ENCODE measurements at places on chromosomes 2 and 18.

DNA sequence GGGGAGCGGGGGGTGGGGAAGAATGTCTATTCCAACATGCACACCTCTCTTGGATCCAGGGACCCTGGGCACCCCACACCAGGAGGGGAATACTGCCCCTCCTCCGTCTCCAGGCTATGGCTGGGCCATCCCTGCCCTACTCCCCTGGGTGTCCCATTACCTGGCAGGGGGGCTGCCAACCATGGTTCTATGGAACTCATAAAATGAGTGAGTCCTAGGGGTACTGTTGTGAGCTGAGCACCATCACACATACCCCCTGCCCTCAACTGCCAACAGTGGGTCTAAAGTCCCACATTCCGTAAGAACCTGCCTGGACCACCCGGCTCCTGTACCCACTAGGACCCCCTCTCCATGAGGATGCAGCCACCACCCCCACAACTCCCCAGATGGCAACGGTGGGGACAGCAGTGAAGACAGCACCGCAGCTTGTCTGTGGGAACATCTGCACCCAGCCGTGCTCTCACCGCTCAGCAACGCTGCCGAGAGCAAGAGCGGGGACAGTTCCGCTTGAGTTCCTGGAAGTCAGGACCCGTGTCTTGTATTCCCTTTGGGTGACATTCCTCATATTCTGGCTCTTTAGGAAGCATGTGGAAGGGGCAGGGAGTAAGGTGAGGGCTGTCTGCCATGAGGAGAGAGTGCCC is 41.5 kb downstream of the BIN1 start:
- no peak for DNase-seq

DNA sequence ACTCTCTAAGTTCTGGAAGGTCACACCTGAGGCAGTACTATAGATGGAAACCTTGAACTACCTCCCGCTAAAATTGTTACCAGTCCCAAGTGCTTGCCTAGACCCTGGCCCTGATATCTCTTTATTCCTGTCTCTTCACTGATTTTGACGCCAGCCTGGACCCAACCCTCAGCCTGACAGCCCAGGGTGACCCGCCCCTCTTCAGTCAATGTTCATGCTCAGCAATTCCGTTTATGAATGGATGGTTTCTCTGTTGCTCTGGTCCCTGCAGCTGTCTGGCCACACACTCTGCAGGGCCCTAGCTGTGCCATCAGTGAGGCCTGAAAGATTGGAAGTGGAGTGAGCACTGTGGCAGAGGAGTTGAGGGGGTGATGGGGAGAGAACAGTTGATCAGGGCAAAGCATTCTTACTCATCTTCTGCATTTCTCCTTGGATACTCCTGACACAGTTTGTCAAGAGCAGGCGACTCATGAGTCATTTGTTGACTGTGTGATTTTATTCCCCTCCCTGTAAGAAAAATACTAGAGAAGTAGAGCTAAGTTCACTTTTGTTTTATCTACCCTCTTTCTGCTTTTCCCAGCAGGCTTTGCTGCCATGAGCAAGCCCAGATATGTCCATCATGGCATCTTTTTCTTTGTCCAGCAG is 46.0 kb downstream of the NPAS2 start:
- no peak for DNase-seq

DNA sequence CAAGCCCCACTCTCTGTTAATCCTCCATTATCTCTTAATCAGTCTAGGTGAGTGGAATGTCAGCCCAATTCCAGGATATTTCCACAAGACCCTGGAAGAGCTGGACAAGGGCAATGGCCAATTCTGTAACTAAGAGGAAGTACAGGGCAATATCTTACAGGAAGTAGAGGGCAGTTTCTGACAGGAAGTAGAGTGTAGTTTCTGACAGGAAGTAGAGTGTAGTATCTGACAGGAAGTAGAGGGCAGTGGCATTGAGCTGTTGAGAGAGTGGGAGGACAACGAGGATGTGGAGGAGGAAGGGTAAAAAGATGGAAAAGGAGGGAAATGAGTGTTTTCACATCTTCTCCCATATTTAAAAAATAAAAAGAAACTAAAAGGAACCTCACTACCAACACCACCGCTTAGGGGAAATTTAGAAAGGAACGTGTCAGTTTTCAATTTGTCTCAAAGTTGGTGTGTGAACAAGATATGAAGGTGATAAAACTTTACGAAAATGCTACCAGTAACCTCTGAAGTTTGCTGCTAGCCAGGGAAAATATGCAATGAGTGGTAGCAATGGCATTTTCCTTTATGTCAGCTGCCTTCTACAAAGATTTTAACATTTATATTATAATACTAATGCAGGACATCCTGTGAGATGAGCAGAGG is 430.9 kb upstream of the HNRNPA3 start:
- no peak for DNase-seq

- no peak for DNase-seq
Measured at GRCh38 chr18:74654638-74655037, 57.0 kb downstream of the ZNF407 start.

- no peak for DNase-seq
Measured at GRCh38 chr18:54558609-54559585, 32.1 kb upstream of the DYNAP start.

- no peak for DNase-seq
Measured at GRCh38 chr2:1339388-1340140, 73.7 kb upstream of the TPO start.

- no peak for DNase-seq
Measured at GRCh38 chr2:230711224-230711623, 1.4 kb upstream of the CAB39 start.

DNA sequence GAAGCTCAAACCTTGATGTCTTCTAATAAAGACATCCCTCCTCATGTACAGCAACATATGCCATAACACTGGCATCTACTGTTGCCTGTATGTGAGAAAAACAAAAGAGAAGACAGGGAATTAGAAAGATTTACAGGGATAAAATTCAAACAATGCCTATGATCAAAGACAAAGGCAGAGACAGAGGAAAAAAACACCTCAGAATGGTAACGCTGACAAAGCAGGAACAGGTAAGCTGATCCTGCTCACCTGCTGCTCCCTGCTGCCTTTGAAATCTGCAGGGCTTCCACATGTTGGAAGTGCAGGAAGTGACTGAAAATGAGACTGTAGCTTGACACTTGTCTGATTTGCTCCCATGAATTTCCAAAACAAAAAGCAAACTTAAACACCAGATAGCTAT is 90.2 kb upstream of the DNAJC10 start:
- DNase-seq = no peak

DNA sequence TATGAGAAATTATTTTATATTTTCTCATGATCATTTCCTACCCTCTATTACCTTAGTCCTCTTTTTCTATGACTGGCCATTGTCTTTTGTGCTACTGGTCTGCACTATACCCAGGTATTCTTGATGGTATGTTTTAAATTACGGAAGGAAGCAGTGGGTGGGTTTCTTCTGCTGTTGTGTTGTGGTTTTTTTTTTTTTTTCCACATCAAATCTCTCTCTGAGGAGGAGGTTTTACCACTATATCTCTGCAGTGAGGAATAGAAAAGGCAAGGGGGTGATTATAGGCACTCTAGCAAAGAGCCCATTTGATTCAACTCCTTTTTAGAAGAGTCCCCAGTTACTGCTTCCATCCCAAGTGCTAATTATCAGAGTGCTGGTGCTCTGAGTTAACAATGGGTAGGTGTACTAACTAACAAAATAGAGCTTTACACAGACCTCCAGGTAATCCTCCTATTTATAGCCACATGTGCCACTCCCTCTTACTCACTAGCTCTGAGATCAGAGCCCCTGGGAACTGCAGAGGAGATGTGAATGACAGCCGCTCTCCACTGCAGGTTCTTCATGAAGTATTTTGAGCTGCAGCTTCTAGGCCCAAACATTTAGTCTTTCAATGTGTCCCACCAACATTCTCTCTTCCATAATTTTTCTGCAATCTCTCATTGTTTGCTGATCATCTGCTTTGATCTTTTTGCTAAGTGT is 301.6 kb upstream of the GULP1 start:
- DNase-seq = no peak

DNA sequence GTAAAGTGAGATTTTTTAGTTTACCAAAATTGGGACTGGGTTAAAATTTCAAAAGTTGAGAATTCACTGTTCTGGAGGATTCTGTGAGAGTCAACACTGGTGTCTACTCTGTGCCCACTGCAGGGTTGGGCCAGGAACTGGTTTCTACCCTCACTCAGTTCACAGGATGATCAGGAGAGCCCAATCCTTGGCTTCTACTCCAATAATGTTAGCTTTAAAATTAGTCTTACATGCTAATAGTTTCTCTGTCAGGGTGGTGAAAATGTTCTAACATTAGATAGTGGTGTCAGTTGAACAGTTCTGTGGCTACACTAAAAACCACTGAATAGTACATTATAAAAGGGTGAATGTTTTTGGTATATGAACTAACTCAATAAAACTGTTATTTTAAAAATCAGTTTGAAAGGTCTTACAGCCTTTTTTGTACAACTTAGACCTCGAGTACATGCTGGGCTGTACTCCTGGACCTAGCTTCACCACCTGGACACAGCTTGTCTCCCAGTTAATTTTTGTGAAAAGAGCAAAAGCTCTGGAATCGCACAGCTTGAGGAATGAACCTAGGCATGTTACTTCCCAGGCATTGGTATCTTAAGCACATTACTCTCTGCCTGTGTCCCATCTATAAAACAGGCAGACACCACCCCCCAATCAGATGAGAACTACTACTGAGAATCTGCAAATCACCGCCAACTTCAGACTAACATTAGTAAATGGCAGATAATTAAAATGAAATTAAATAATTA is 44.4 kb downstream of the ACVR1 start:
- DNase-seq = no peak

DNA sequence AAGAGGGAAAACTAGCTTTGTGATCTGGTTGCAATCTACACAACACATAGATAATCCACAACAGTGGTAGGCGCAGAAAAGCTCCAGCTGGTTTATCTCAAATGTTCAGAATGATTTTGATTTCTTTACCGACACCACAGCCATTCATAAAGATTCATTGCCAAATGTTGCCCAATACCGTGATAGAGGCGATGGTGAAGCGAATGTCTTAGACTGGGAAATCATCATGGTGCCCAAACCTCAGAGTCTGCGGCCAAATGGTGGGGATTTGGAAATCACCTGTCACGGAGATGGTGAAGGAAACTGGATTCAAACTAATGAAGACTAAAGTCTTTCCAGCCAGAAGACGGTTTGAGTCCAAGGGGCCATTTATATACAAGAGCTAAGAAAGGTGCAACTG is 48.5 kb upstream of the CCDC150 start:
- DNase-seq = no peak

- no peak for DNase-seq
Measured at GRCh38 chr2:179884193-179884592, 22.8 kb upstream of the ZNF385B start.

DNA sequence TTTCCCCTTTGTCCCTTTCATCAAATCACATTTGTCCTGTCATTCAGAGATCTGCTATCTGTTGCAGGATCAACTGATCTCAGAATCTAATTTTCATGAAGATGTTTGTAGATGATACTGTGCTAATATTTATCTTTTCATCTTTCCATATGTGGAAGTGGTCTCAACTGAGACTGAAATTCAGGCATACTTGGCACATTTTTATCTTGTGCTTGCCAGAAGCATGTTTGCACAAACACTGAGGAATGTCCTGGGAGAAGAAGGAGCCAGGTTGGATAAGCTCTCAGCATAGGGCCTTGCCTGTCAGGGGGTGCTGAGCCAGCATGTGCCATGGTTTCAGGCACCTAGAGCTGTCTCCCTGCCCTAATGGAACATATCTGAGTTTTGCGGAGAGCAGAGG is 24.5 kb upstream of the MMADHC start:
- DNase-seq = no peak

DNA sequence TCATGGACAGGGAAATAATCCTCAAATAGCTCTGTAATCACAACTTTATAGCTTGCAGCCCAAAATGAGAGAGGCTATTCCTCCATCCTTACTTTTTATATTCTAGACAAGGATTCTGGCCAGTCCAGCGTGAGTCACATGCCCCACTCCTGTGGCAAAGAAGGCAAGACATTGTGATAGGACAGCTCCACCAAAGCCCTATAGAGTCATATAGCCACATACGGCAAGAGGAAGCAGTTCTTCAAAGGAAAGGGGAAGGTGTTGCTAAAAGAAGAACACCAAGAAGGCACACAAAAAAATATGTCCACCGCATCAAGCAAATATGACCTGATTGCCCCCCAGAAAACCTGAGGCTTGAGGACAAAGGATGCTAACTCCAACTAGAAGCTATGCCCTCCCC is 3.4 kb upstream of the GFPT1 start:
- no peak for DNase-seq

GRCh38 chr2:239636808-239637207 is 236.0 kb upstream of the HDAC4 start:
- no peak for DNase-seq

- DNase-seq = no peak
Measured at GRCh38 chr2:21427606-21428005, 303.8 kb downstream of the TDRD15 start.

DNA sequence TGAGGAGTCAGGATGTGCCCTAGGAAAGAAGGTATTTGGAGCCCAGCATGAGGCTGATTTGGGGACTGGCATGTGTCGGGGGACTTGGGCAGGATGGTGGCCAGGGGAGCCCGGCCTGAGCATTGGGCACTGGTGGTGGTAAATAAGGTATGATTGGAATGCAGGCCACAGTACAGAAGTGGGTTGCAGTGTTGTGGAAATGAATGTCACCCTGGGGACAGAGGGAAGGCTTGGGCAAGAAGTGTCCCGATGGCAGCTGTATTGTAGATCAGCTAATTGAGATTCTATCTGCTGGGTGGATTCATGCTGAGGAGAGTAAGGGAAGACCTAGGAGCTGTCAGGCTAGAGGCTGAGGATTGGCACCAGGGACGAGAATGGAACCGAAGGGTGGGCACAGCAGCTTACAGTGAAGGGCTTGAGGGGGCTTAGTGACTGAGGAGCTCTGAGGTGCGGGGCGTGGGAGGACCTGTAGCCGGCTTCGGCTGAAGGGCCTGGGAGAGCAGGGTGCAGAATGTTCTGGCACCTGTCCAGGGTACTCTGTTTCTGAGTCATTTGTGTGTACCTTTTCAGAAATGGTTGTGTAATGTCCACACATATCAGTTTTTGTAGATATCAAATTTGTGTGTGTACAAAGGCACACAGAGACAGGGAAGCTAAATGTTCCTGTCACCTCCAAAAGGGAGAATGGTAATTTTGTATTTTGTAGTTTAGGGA is 170.2 kb downstream of the PRKCE start:
- DNase-seq = no peak

- no peak for DNase-seq
Measured at GRCh38 chr2:164887434-164888144, 46.0 kb upstream of the COBLL1 start.

- no peak for DNase-seq
Measured at GRCh38 chr2:128276878-128277675, 41.6 kb downstream of the HS6ST1 start.
